Non-pigmented ciliary epithelial cell (primary cell): ENCODE measurements at places on chromosomes 13 and 19.

DNA sequence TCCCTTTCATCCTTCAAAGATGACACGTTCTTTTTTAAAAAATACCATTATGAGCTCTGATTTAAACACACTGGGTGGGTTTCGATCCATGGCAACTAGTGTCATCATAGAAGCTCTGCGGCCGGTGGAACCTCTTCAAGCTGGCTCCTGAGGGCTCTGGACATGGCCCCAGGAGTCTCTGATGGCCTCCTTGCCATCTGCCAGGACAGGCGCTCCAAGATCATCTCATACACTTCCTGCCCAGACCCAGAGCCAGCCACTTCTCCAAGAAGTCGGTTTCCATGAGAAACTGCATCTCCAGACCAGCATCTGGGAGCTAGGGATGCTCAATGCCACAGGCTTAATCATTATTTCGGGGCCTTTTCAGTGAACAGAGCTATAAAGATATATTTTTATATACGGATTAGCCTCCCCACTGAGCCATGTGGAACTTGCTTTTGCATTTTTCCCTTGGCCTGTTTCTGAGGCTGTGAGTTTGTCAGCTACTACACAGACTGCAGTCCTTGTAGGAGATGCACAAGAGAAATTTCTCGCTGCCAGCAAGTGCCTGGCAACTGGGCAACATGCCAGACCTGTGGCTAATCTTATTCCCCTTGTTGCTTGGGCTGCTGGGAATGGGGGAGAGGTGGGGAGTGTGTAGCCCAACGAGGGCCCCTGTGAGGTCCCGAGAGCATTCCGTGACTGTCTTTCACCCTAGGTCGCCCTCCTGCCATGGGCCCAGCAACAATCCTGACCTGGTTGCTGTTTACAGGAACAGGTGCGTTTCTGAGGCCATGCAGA lies 15.9 kb downstream of the SUGP1 start:
- no peak for DNase-seq

- DNase-seq = no peak
These were observed 22.5 kb downstream of the NKPD1 start for GRCh38 chr19:45138303-45138751.

- DNase-seq = no peak
These were observed 18.3 kb downstream of the KDM4B start for GRCh38 chr19:4987256-4987655.

GRCh38 chr19:29988351-29988750 lies 46.3 kb downstream of the URI1 start:
- no peak for DNase-seq

- DNase-seq = no peak
These were observed 27.0 kb upstream of the ZNF492 start for GRCh38 chr19:22606954-22607652.
